ENCODE measurements at places on chromosomes 3 and 15.

- H3K36me3 ChIP-seq, result peaks cover 6% of the 10 kb centered on the region
- H3K4me1 ChIP-seq, result peaks cover 19% of the 10 kb centered on the region
- DNase-seq, result no peak
Measured at GRCh38 chr15:43799209-43799944, 643 bp downstream of the SERINC4 start.

- no peaks in the 10 kb centered on the region for H3K27me3 ChIP-seq
- no peak overlapping the region for H3K4me3 ChIP-seq
- peak; percentile 31 for DNase-seq
- no peaks in the 10 kb centered on the region for H3K4me1 ChIP-seq
- no peaks in the 10 kb centered on the region for H3K36me3 ChIP-seq
- no peak overlapping the region for H3K27ac ChIP-seq
Measured at GRCh38 chr3:24185738-24186384, 240.8 kb downstream of the NR1D2 start.

DNA sequence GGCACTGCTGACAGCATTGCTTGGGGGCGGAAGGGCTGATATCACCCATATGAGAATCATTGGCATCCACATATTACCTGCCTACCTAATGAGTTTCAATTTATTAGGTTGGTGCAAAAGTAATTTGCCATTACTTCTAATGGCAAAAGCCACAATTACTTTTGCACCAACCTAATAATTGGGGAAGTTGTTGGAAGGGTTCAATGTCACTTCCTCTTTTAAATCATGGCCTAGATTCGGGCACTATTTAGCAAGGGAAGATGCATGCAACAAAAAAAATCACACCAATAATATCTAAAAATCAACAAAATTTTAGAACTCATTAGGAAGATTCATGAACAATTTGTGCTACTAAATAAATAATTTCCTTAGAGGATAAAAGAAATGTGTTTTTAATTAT, 56.0 kb upstream of the AGTR1 start:
- H3K4me3 ChIP-seq, result no peak overlapping the region
- DNase-seq, result no peak
- no peaks in the 10 kb centered on the region for H3K27me3 ChIP-seq
- H3K4me1 ChIP-seq, result no peaks in the 10 kb centered on the region
- H3K36me3 ChIP-seq, result no peaks in the 10 kb centered on the region

DNA sequence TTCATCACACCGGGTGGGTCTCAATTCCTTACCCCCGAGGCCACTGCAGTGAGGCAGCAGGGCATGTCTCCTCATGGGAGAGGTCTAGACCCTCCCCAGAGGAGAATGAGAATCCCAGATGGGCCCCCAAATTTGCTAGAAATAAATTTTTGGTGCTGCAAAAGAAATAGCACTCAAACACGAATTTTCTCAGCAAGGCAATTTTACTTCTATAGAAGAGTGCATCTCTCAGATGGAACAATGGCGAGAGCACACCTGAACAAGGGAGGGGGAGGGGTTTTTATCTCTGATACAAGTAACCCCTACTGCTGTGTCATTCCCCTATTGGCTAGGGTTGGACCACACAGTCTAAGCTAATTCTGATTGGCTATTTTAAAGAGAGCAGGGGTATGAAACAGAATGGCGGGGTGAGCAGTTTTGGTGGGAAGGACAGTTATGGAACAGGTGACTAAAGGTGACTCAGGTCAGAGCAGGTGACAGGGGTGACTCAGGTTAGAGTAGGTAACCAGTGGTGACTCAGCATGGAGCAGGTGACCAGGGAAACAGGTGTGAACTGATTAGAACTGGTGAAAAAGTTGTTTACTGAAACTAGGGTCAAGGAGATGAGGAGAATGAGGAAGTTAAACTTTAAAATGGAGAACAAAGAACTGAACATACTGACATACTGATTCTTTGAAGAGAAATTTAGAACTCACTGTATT, 93.0 kb upstream of the WNT7A start:
- no peak overlapping the region for H3K27ac ChIP-seq
- no peaks in the 10 kb centered on the region for H3K4me1 ChIP-seq
- no peaks in the 10 kb centered on the region for H3K36me3 ChIP-seq
- no peak overlapping the region for H3K4me3 ChIP-seq

GRCh38 chr15:90610190-90610589, 80.5 kb downstream of the CRTC3 start:
- H3K4me3 ChIP-seq, result no peak overlapping the region
- peaks cover 2% of the 10 kb centered on the region for H3K27me3 ChIP-seq
- H3K36me3 ChIP-seq, result no peaks in the 10 kb centered on the region
- no peak for DNase-seq

DNA sequence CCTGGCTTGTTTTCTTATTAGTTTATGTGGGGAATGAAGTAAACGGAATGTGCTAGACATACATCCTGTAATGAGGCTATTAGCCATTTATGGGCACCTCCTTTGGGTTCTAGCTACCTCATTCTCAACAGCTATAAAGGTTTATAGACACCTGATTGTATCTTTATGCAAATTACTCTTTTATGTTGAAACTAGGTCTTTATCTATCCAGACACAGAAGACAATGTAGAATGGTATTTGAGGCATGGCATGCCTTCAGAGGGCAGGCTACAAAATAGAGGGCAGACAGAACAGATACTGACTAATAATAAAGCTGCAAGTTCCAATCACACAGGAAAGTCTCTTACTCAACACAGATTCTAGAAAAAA, 27.1 kb downstream of the TBC1D2B start:
- no peaks in the 10 kb centered on the region for H3K27me3 ChIP-seq
- DNase-seq, result no peak
- no peaks in the 10 kb centered on the region for H3K36me3 ChIP-seq
- no peak overlapping the region for H3K4me3 ChIP-seq

GRCh38 chr15:69200832-69201745, 40.7 kb downstream of the GLCE start:
- no peak for DNase-seq
- H3K4me1 ChIP-seq, result no peaks in the 10 kb centered on the region
- no peaks in the 10 kb centered on the region for H3K27me3 ChIP-seq
- H3K36me3 ChIP-seq, result no peaks in the 10 kb centered on the region

- peaks cover 4% of the 10 kb centered on the region for H3K27me3 ChIP-seq
- peaks cover 6% of the 10 kb centered on the region for H3K4me1 ChIP-seq
- no peak overlapping the region for H3K27ac ChIP-seq
- DNase-seq, result peak; percentile 54
Measured at GRCh38 chr3:139564294-139564861, 24.8 kb upstream of the RBP1 start.

- no peaks in the 10 kb centered on the region for H3K4me1 ChIP-seq
- H3K27me3 ChIP-seq, result no peaks in the 10 kb centered on the region
- DNase-seq, result no peak
- H3K27ac ChIP-seq, result no peak overlapping the region
Measured at GRCh38 chr3:171005648-171006047, 20.9 kb downstream of the SLC2A2 start.

- H3K27me3 ChIP-seq, result no peaks in the 10 kb centered on the region
- H3K27ac ChIP-seq, result no peak overlapping the region
- H3K4me3 ChIP-seq, result no peak overlapping the region
- H3K4me1 ChIP-seq, result peaks cover 14% of the 10 kb centered on the region
Measured at GRCh38 chr15:49330166-49330565, 92.9 kb upstream of the FGF7 start.

- H3K36me3 ChIP-seq, result no peaks in the 10 kb centered on the region
- H3K27me3 ChIP-seq, result no peaks in the 10 kb centered on the region
- H3K4me1 ChIP-seq, result no peaks in the 10 kb centered on the region
- no peak for DNase-seq
- H3K27ac ChIP-seq, result no peak overlapping the region
Measured at GRCh38 chr15:53739651-53740050, 19.8 kb downstream of the WDR72 start.

- DNase-seq, result no peak
- H3K36me3 ChIP-seq, result no peaks in the 10 kb centered on the region
- H3K4me3 ChIP-seq, result no peak overlapping the region
- no peaks in the 10 kb centered on the region for H3K4me1 ChIP-seq
Measured at GRCh38 chr3:93962798-93963197, 10.9 kb downstream of the PROS1 start.

GRCh38 chr3:177680472-177680821, 483.2 kb upstream of the TBL1XR1 start:
- peaks cover 21% of the 10 kb centered on the region for H3K4me1 ChIP-seq
- no peak for DNase-seq
- H3K4me3 ChIP-seq, result no peak overlapping the region
- H3K36me3 ChIP-seq, result no peaks in the 10 kb centered on the region
- H3K27me3 ChIP-seq, result no peaks in the 10 kb centered on the region
- no peak overlapping the region for H3K27ac ChIP-seq

DNA sequence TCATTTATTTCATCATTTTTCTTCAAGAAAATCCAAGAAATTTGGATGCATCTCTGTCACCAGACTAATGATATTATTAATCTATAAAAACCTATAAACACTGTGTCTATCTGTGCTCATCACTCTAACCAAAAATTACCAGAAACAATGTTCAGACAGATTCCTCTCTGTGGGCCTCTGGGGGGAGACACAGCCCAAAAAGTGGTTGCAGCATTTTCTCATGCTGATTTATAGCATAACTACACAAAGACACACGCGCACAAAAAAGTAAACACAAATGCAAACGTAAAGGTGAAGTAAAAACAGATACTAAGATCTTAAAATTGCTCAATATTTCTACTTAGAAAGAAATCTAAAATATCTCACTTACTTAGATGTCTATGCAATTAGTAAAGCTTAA, 976.0 kb downstream of the GBE1 start:
- no peaks in the 10 kb centered on the region for H3K27me3 ChIP-seq
- H3K4me3 ChIP-seq, result no peak overlapping the region
- no peaks in the 10 kb centered on the region for H3K36me3 ChIP-seq
- H3K4me1 ChIP-seq, result no peaks in the 10 kb centered on the region

DNA sequence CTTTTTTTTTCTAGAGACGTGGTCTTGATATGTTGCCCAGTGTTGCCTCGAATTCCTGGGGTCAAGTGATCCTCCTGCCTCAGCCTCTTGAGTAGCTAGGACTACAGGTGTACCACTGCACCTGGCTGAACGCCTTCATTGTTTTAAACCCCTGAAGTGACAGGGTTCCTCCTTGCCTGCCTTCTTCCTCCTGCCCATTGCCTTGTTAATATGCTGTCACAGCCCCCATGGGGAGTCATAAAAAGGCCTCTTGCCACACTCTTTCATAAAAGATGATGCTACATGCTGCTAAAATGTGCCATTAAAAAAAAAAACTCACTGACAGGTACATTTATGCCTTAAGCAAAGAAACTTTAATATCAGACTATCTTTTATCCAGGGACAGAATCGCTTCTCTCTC, 116.8 kb upstream of the SKOR1 start:
- H3K27ac ChIP-seq, result no peak overlapping the region
- DNase-seq, result no peak
- H3K4me1 ChIP-seq, result peaks cover 9% of the 10 kb centered on the region

DNA sequence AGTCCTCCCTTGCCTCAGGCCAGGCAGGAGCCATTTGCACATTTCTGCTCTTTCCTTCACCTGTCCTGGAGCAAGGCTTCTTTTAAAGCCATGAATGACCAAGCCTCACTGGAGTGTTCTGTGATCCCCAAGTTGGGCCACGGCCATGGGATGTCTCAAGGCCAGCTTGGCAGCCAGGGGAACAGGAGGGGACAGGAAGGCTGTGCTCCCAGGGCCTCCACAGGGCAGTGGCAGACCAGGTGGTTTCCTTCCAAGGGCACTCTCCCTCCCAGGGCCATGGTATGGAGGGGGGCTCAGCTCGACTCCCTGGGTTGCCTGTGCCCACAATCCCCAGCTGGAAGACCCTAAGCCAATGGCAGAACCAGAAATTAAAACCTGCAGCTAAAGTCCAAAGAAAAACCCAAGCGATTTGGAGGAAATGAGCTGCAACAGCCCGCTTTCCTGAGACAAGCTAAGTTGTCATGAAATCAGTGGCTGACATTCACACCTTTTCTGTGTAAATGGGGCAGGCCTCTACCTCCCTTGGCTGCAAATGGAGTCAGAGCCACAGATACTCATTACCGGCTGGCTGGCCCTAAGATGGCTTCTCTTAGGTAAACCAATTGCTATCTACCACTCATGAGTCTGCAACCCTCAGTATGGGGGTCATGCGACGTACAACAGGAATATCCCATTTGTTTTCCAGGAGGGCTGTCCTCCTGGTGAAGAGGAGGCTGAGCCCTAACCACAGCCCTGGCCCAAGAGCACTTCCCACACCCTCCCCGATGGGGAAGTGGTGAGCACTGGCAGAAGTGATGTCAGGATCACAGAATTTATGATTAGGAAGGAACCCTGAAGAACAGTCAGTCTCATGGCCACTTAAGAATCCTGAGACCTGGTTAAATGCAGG, 83.3 kb downstream of the SNRK start:
- H3K4me3 ChIP-seq, result no peak overlapping the region
- peaks cover 3% of the 10 kb centered on the region for H3K27me3 ChIP-seq
- no peaks in the 10 kb centered on the region for H3K36me3 ChIP-seq
- no peaks in the 10 kb centered on the region for H3K4me1 ChIP-seq
- H3K27ac ChIP-seq, result no peak overlapping the region

DNA sequence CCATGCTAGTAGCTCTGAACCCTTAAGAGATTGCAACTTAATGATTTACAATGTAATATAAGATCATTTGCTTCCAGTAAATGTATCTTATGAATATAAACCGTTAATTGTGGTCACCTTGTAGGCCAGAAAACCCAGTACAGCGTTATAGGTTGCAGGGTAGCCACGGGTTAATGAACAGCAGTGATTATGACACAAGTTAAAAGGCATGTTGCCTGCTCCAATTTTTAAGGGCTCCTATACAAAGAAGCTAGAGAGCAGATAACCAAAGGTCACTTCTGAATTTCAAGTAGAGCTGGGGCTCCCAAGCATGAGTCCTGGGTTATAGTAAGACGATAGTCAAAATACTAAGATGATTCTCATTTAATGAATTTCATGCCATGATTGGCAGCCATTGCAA, 13.5 kb downstream of the GUCA1C start:
- H3K27me3 ChIP-seq, result no peaks in the 10 kb centered on the region
- peaks cover 1% of the 10 kb centered on the region for H3K4me1 ChIP-seq
- no peak overlapping the region for H3K27ac ChIP-seq
- no peaks in the 10 kb centered on the region for H3K36me3 ChIP-seq
- H3K4me3 ChIP-seq, result no peak overlapping the region
- no peak for DNase-seq

DNA sequence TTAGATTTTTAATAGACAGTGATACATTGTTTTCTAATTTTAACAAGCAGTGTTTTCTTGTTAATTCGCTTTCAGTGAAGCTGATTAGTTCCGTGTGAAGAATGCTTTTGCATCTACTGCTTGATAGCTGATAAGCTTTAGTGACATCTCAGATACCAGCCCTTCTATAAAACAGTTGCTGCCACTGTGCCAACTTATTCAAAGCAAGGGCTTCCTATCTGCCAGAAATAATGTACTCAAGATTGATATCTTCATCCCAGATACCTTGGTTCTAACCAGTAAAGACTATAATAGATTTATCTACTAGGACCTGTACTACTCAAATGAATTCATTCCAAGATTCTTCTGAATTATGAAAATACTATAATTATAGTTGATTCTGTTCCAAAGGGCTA, 30.4 kb downstream of the RARB start:
- no peak overlapping the region for H3K27ac ChIP-seq
- no peak for DNase-seq
- peaks cover 39% of the 10 kb centered on the region for H3K4me1 ChIP-seq
- no peaks in the 10 kb centered on the region for H3K36me3 ChIP-seq

Measured in glutamatergic neuron (in vitro differentiated cells).